ENCODE measurements at places on chromosomes 2 and 18. TPM values are rescaled to one million over a fixed set of nuclear protein-coding genes. Genes with fewer than 3 reads are reported as not detected.

The SERPINB13 gene
- not detected for total RNA-seq

- DNase-seq = no peak
Measured at GRCh38 chr18:59846814-59847490, 52.8 kb upstream of the PMAIP1 start.

- DNase-seq = no peak
Measured at GRCh38 chr2:71780162-71780561, 326.8 kb downstream of the DYSF start.

- DNase-seq = no peak
Measured at GRCh38 chr2:173972636-173973035, 7.5 kb upstream of the SP3 start.

All from CD4-positive, alpha-beta memory T cell (primary cell).